ENCODE measurements at places on chromosomes 1 and 21.

DNA sequence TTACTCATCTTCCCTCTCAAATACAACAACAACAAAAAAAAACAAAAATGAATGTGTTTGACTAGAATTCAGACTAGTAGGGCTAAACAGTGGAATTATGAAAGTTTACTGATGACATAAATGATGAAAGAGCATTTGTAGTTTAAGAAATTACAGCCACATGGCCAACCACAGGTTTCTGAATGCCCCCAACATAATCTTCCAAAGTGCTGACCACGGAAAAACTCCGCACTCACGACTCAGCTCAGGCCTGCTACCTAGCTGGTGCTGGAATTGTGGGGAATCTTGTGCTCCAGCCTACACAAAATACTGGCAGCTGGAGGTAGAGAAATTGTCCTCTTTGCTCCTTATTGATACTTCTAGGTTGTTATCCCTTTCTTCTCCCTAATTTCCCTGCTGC lies 23.6 kb upstream of the TBX15 start:
- DNase-seq, result no peak

GRCh38 chr1:9551984-9552383 lies 12.7 kb downstream of the SLC25A33 start:
- no peak for DNase-seq

DNA sequence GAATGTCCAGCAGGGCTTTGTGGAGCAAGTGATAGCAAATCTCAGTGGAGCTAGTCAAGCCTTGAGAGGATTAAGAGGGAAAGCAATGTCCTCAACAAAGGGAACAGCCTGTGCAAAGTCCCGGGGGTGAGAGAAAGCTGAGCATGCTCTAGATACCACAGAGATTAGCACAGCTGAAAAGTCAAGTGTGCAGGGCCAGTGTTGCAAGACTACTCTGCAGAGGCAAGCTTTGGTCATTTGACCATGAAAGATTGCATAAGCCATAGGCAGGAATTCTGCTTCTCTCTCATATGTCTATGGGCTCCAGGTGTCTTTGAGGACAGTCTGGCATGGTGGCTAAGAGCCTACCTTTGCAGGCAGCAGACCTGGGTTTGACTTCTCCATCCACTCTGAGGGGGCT lies 181.0 kb upstream of the JUN start:
- no peak for DNase-seq

DNA sequence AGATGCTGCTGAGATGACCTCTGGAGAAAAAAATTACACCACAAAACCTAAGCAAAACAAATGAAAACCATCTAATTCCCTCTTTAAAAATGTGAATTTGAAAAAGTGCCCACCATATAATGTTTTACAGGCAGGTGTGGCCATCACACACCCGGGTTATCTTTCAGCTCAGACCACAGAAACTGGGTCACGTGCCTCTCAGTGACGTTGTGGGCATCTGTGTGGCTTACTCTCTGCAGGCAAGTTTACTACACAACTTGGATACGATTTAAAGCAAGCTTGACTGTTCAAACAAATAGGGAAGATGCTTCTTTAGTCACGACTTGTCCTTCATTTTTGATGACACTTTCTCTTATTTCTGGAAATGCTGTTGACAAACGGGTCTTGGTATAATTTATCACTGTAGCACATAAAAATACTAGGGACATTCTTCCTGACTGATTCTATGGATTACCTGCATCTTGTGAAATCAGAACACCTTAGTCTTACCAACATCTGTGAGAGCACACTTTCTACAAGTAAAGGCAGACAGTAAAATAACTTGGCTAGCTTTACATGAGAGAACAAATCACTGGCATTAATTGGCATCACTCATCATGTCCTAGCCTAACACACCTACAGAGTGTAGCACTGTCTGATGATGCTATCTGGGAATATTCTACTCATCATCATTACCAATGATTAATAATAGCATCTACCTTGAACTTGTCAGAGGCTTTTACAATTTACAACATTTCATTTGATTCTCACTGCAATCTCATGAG lies 89.3 kb upstream of the EDEM3 start:
- peak; percentile 29 for DNase-seq

DNA sequence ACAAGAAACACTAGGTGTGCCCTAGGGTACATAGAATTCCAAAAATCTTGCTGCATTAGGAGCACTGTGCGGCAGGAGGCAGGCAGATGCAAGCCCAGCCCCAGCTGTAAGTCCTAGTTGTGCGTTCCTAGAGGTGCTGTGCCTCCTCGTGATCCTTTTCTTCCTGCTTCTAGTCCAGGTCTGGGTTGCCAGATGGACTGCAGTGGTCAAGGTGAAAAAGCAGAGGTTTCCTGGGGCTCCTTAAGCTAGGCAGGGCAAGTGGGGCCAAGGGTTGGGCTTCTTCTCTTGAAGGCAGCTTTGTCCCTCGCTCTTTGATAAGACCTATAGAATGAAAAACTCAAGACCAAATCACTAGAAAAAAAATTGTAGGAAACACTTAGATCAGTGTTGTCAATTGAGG lies 21.6 kb upstream of the SLC45A3 start:
- no peak for DNase-seq

- DNase-seq, result peak; percentile 81
These were observed 28.3 kb downstream of the EIF2D start for GRCh38 chr1:206583707-206584648.

DNA sequence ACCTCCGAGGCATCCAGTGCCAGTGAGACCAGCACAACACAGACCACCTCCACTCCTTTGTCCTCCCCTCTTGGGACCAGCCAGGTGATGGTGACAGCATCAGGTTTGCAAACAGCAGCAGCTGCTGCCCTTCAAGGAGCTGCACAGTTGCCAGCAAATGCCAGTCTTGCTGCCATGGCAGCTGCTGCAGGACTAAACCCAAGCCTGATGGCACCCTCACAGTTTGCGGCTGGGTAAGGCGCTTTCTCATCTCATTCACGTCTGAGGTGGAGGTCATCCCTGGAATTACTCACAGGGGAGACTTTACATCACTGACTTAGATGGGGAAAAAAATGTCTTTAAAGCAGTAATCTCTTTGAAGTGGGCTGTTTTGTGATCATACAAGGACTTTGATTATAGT lies 106.3 kb downstream of the CD247 start:
- DNase-seq, result no peak

DNA sequence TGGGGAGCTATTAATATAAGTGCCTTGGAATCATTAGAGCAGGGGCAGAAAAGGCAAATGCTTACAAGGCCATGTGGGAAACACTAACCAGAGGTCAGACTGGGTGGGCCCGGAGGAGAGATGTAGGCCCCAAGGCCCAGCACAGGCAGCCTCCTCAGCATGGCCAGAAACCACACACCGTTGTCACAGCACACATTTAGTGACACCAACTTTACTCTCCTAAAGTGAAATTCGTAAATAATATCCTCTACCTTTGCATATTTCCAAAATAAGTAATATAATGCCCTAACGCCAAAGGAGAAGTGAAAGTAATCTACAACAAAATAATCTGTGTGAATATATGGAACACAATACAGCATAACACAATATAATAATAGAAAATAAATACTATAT lies 62.6 kb downstream of the KIF21B start:
- DNase-seq, result no peak

DNA sequence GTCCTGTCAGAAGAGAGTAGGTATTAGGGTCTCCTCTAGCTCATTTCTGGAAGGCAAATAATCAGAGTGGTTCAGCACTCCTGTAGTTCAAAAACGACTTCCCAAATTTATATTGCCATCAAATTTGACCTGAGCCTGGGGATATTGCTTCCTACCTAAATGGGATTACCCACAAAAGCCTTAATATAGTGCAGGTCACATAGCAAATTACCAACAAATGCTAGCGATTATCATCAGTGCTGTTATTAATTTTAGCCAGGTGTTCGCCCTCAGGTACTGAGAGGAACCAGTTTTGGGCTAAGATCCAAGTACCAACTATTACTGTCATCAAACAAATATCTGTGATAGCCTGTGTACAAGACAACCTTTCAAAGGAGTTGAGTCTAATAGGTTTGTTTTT lies 661.8 kb upstream of the PTBP2 start:
- DNase-seq, result no peak
